ENCODE measurements at places on chromosomes 11 and 22. TPM values are rescaled to one million over a fixed set of nuclear protein-coding genes. Genes with fewer than 3 reads are reported as not detected.

Gene GAL
- total RNA-seq, result not detected

DNA sequence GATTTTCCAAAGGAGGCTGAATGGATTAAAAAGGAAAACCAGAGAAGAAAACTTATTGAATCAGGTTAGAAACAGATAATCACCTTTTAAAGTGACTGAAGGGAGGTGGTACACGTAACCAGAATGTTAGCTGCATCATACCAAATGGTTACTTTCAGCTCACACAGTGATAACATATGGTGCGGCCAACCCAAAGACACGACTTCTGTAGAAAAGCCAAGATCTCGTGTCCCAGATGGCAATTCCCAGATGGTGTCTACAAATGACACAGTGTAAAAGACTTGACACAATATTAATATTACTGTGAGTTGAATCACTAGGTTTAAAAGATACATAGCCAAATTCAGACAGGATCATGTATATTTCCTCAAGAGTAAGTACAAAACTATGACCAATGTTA is 5.2 kb downstream of the PPP2R1B start:
- DNase-seq, result no peak

Gene PRRG4
- total RNA-seq, result 4.2 TPM

Gene KDELR3
- total RNA-seq, result 2.7 TPM

Gene NCF4
- 194 TPM for total RNA-seq

DNA sequence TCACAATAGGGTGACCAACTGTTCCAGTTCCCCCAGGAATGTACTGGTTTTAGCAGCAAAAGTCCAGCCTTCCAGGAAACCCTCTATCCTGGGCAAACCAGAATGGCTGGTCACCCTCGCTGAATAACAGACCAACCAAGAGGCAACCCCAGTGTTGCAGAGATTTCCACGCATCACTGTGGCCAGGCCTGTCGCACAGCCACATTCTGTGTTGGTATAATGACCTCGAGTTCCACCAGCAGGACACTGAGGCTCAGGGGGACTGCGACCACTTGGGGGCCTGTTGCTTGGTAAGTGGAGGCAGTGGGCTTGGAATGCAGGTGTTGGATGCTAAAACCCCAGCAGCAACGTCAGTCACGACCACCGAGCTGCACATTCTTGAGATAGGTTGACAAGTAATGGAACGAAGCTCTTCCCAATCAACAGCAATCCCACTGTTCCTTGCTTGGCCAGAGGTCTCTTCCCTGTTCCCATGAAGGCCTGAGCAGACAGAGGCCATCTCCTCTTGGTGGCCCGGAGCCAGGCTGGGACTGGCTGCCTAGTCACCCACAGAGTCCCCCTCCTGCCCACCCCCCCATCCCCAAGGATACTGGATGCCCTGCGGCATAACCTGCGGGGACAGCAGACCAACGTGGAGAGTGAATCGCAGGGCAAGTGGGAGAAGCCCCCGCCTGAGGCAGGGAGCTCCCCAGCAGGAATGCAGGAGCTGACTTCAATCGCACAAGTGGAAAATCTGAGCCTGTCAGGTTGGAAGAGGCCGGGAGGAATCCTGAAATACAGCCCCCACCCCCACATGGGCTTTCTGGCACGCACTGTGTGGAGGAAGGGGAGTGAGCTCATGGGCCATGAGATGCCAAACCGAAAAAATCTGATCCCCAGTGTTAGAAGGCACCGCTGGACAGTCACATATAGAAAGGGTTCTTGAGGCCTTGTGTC is 43.4 kb upstream of the MN1 start:
- DNase-seq, result no peak

Gene NXPE2
- total RNA-seq, result not detected

DNA sequence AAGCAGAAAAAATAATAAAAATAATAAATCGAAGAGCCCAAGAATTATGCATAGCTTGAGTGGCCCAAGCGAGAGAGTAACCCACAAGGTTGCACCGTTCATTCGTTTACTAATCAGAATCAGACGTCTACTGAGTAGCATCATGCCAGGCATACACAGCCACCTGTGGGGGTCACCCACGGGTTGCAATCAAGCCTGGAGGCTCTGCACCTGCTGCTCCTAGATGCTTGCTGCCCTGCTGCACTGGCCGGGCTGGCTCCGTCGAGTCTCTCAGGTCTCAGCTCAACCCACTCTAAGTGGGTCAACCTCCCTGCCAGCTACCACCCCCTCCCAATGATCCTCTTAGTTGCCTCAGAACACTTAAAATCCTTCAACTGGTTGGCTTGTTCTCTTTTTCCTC is 2.0 kb upstream of the TESMIN start:
- DNase-seq, result no peak

DNA sequence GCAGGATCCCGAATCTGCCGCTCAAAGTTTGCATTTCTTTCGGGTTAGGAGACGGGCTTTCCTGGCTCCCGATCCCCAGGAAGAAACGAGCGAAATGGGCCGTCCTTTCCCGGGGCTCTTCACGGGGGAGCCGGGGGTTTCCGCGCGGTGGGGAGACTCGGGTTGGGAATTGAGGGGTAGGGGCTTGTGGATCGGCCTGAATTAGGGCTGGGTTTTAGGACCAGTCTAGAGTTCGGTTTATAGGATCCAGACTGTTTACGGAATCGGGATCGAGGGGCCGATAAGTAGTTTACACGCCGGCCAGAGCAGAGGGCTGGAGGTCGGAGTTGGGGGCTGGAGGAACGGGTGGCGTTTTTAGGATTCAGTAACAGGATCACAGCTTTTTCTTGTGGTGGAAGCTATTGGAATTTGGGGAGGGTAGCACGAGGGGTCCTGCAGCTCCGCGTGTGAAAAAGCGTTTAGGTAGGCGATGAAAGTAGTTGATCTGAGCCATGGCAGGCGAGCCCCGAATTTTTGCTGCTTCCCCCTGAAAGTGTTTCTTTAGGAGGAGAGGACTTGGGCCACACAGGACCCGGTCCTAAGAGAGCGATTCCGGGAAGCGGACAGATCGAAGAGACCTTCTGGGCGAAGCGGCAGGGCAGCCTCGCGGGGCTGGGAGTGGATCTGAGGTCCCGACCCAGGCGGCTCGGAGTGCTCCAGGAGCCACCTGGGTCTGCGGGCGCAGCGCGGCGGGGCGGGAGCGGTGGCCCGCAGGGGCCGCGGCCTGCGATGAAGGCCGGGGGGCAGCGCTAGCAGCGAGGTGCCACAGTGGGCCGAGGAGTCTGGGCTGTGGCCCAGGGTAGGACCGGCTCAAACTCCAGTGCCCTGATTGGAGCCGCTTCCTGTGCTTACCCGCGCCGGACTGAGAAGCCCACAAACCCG is 1.6 kb downstream of the PKNOX2 start:
- DNase-seq, result no peak

DNA sequence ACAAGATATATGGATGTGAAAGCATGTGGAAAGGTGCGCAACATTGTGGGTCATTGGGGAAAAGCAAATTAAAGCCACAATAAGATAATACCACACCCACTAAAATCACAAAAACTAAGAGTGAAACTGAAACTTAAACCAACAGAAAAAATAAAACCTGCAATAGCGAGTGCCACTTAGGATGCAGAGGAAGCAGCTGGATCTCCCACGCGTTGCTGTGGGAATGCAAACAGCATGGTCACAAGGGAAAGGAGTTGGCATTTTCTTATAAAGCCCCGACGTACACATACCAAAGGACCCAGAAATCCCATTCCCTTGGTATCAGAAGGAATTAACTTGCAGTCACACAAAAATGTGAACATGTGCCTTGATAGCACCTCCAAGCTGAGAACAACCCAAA is 712.0 kb downstream of the TBC1D22A start:
- DNase-seq, result no peak

DNA sequence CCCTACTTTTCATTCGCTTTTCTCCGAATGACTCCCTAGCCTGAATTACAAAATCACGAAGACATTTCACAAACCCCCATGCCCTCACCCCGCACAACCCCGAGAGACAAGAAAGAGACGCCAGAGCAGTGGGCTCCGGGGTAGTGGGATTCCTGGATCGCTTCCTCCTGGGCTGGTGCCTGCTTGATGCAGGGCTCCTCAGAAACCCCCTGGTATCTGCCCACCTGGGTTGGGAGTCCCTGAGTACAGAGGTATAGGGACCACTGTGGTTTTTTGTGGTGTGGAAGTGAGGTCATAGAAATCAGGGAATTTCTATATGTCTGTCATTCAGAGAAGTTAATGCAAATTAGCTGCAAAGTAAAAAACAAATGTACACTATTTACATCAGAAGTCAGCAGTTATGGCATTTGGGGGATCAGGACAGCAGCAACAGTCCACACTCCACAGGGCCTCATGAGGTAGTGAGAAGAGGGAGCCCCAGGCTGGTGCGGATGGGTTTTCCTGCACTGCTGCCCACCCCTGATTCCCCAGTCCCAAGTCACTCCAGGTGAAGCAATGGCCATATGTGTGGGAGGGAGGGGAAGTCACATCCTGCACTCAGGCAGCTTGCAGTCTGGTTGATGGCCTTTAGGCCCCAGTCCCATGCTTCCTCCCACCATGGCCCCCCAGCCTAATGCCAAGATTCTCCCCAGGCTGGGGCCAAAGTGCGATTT is 39.6 kb downstream of the BUD13 start:
- peak; percentile 16 for DNase-seq

Gene OR6T1
- not detected for total RNA-seq

DNA sequence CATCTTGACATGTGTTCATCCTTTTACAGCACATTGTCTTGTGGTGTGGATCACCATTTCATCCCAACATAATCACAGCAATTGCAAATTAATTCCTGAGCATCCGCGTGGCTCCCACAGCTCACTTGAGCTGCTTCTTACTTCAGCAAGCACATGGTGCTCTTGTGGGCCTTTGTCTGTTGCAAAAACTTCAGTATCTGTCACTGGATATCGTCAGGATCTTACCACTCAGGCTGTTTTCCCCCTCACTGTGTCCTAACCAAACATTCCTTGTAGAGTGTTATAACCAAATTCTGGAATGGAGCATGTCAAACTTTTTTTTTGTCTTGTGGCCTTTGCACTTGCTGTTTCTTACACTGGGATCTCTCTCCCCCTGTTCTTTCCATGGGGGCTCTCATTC is 683.1 kb upstream of the ARHGAP42 start:
- DNase-seq, result no peak

DNA sequence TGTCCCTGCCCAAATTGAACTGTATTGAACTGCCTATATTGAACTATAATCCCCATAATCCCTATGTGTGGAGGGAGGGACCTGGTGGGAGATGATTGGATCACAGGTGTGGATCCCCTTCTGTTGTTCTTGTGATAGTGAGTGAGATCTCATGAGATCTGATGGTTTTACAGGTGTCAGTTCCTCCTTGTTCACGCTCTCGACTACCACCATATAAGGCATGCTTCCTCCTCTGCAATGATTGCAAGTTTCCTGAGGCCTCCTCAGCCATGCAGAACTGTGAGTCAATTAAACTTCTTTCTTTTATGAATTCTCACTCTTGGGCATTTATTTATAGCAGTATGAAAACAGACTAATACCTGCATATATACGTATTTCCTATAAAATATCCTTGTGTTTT is 206.5 kb upstream of the PDGFD start:
- DNase-seq, result no peak

Gene NXPE4
- total RNA-seq, result not detected

DNA sequence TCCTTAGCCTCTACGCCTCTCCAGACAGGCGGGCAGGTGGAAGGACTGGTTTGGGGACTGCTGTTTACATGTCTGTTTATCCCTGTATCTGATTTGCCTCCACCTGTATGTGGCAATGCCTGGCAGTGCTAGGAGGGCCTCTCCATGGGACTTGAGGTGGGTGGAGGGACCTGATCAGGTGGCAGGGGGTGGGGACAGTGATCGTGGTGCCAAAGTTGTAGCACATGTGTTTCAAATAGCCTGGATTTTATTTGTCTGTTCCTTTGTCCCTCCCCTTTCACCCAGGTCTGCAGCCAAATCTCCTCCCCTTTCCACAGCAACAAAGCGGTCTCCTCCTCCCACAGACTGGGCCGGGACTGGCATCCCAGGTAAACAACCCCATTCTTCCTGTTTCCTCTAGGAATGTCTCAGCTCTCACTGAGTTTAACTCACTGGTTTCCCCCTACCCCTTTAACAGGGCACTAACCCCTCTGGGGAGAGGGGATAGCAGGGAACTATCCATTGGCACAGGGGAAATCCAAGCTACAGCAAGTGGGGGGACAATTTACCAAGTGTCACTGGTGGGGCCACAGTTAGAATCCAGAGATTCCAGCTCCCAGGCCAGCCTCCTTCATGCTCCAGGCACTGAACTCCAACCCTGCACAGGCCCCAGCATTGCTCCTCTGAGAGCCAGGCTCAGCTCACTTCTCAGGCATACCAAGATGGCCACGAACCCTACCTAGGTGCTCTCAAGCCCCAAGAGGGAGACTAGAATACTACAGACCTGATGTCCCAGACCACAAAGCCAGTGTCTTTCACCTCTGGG is 22.9 kb upstream of the TLCD5 start:
- no peak for DNase-seq

- no peak for DNase-seq
Observed at GRCh38 chr11:12702999-12703453, 28.8 kb downstream of the TEAD1 start.

Gene KDM4E
- total RNA-seq, result not detected

DNA sequence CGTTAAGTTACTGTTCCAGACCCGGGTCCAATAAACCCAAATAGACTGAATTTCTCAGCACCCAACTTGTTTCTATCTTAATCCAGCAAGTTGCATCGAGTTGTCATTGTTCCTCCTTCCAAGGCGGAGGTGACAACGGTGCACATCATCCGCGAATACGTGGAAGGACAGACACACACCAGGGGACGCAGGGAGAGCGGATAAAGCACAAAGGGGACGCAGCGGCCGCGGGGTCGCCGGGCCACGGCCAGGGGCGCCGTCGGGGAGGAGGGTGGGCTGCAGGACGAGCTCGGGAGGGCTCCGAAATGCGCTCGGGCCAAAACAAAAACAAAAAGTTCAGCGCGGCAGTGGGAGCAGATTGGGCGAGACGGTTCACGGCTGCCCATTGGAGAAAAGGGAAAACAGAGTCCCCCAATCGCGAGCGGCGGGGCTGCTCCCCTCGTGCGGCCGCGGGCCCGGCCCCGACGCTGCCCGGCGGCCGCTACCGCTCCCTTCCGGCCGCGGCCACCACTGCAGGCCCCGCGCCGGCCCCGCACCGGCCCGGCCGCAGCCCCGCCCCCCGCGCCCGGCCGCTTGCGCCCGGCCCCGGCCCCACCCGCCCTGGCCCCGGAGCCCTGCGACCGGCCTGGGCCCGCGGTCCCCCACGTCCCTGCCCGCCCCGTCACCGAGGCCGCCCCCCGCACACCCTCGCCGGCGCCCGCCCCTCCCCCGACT is 518 bp downstream of the KMT5B start:
- DNase-seq, result peak; percentile 90

- peak; percentile 86 for DNase-seq
Observed at GRCh38 chr11:133787379-133788141, 57.8 kb downstream of the SPATA19 start.

- no peak for DNase-seq
Observed at GRCh38 chr22:23910496-23911190, 16.5 kb downstream of the MIF start.

Gene CADM1
- 12.0 TPM for total RNA-seq

GRCh38 chr22:40855071-40855978 is 1.1 kb downstream of the ST13 start:
- no peak for DNase-seq

GRCh38 chr11:70127653-70128434 is 49.7 kb downstream of the ANO1 start:
- DNase-seq, result no peak

GRCh38 chr11:121244884-121245283 is 47.7 kb upstream of the SC5D start:
- no peak for DNase-seq

Gene OR10G4
- not detected for total RNA-seq

Measured in spleen (tissue), 13 donors.